ENCODE measurements at places on chromosomes 7 and 10. TPM values are rescaled to one million over a fixed set of nuclear protein-coding genes. Genes with fewer than 3 reads are reported as not detected.

GRCh38 chr10:133100706-133101415, 13.1 kb downstream of the ADGRA1 start:
- no peak overlapping the region for H3K4me3 ChIP-seq
- no peaks in the 10 kb centered on the region for H3K36me3 ChIP-seq
- H3K4me1 ChIP-seq, result no peaks in the 10 kb centered on the region
- peak; percentile 55 for DNase-seq
- H3K27me3 ChIP-seq, result peaks cover 16% of the 10 kb centered on the region

GRCh38 chr10:27388761-27389399, 115.2 kb upstream of the RAB18 start:
- H3K27me3 ChIP-seq, result no peaks in the 10 kb centered on the region
- no peak overlapping the region for H3K27ac ChIP-seq
- peak; percentile 60 for DNase-seq
- H3K4me1 ChIP-seq, result no peaks in the 10 kb centered on the region
- H3K4me3 ChIP-seq, result no peak overlapping the region

DNA sequence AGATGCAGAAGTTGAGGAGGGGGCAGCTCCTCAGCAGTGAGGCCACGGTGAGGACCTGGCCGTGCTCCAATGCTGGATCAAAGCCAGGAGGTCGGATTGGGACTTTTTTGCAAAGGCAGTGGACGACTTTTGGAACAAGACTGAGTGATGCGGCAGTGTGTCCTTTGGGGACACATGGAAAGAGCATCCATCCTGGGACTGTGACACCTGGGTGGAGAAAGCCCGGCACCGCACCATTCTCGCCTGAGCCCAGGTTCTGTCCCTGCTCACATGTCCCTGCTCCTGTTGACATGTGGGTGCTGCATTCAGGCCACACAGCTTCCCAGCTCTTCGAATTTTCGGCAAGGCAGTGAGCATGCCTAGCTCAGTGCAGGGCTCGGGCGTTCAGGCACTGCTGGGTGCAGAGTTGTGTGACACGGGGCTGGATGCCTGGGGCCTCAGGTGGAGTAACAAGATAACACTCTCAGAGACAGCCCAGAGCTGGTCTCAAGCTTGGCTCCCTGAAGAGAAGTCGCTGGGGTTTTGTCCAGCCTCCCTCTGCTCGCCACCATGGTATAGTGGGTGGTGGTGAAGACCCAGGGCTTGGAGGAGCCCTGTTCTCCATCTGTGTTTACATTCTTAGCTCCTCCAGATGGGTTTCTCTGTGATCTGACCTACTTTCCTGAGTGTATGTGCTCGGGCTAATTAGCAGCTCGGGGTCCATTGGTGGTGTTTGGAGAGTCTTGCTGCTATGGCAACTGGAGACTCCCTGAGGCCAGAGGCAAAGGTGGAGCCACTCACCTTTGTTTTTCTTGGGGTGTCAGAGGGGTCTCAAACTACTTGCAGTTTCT, 111.7 kb upstream of the BTBD16 start:
- peaks cover 26% of the 10 kb centered on the region for H3K4me1 ChIP-seq
- DNase-seq, result no peak
- no peaks in the 10 kb centered on the region for H3K36me3 ChIP-seq
- H3K27ac ChIP-seq, result no peak overlapping the region
- no peak overlapping the region for H3K4me3 ChIP-seq

Gene OR2A5
- total RNA-seq, result not detected

GRCh38 chr7:24297362-24297761, 13.4 kb downstream of the NPY start:
- H3K4me1 ChIP-seq, result no peaks in the 10 kb centered on the region
- H3K27me3 ChIP-seq, result no peaks in the 10 kb centered on the region
- H3K27ac ChIP-seq, result no peak overlapping the region
- DNase-seq, result no peak
- H3K36me3 ChIP-seq, result no peaks in the 10 kb centered on the region
- H3K4me3 ChIP-seq, result no peak overlapping the region

DNA sequence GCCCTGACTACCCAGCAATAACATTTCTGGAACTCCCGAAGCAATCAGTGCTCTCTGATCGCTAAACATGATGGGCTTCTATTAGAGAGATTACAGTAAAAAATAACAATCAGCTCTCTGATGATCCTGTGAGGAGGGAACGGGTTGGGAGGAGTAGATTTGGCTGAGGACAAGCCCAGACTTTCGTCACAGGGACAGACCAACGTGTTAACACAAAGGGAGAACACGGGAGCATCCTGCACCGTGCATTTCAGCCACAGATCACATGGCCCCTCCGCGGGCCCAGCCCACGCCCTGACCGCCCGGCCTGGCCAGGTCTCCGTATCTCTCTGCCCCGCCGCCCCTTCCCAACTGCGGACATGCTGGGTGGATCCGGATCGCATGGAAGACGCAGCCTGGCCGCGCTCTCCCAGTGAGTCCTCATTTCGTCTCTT, 95.0 kb upstream of the AGBL3 start:
- peaks cover 13% of the 10 kb centered on the region for H3K4me1 ChIP-seq
- H3K27me3 ChIP-seq, result no peaks in the 10 kb centered on the region
- peak overlapping the region; percentile 48 for H3K4me3 ChIP-seq

Gene SCART1
- total RNA-seq, result 5.6 TPM

DNA sequence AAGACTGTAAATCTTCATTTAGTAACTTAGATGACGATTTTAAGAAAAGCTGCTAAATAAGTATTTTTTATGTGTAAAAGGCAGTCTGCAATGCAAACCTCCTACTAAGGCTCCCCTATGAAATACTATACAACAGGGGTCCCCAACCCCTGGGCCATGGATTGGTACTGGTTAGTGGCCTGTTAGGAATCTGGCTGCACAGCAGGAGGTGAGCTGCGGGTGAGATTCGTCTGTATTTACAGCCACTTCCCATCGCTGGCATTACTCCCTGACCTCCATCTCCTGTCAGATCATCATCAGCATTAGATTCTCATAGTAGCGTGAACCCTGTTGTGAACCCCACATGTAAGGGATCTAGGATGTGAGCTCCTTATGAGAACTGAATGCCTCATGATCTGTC, 580.4 kb downstream of the MAGI2 start:
- no peaks in the 10 kb centered on the region for H3K4me1 ChIP-seq
- DNase-seq, result no peak
- no peak overlapping the region for H3K4me3 ChIP-seq
- no peak overlapping the region for H3K27ac ChIP-seq
- no peaks in the 10 kb centered on the region for H3K27me3 ChIP-seq

GRCh38 chr10:13348216-13349017, at the start of gene SEPHS1:
Gene SEPHS1 (minus strand): TSS chr10:13348293. CDS start chr10:13344950, 3,343 bp downstream.
- H3K27me3 ChIP-seq, result peaks cover 24% of the 10 kb centered on the region
- DNase-seq, result peak; percentile 85
- H3K4me3 ChIP-seq, result peak within 1 kb of the TSS; percentile 98
- no peaks in the 10 kb centered on the region for H3K36me3 ChIP-seq

DNA sequence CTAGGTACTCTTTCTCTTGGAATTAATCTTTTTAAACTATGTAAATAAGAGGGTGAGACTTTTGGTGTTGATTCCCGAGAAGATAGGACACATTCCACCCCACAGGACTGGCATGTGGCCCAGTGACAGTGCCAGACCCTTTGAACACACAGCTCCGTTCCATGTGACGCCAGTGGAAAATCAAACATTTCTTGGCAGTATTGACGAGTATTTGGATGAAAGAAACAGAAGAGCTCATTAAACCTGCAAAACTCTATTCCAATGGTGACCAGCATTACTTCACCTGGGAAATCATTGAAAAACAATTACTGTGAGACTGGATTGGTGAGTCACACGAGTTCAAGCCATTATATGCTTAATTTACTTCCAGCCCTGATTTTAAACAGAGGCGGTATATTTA, 25.8 kb downstream of the AKR1E2 start:
- DNase-seq, result no peak
- H3K4me1 ChIP-seq, result peaks cover 8% of the 10 kb centered on the region
- H3K4me3 ChIP-seq, result no peak overlapping the region
- no peaks in the 10 kb centered on the region for H3K27me3 ChIP-seq

- H3K4me1 ChIP-seq, result no peaks in the 10 kb centered on the region
- H3K27me3 ChIP-seq, result no peaks in the 10 kb centered on the region
- H3K4me3 ChIP-seq, result no peak overlapping the region
- DNase-seq, result no peak
- H3K36me3 ChIP-seq, result no peaks in the 10 kb centered on the region
- H3K27ac ChIP-seq, result no peak overlapping the region
Measured at GRCh38 chr10:1193561-1193960, 137.4 kb downstream of the WDR37 start.

GRCh38 chr10:54843085-54843646, 42.1 kb upstream of the PCDH15 start:
- no peak for DNase-seq
- H3K4me1 ChIP-seq, result no peaks in the 10 kb centered on the region
- no peak overlapping the region for H3K27ac ChIP-seq
- no peaks in the 10 kb centered on the region for H3K36me3 ChIP-seq
- no peaks in the 10 kb centered on the region for H3K27me3 ChIP-seq

Gene POLR2J2
- total RNA-seq, result 2.4 TPM

- peaks cover 2% of the 10 kb centered on the region for H3K27me3 ChIP-seq
- no peak overlapping the region for H3K4me3 ChIP-seq
- no peak overlapping the region for H3K27ac ChIP-seq
- no peaks in the 10 kb centered on the region for H3K36me3 ChIP-seq
- no peak for DNase-seq
- H3K4me1 ChIP-seq, result no peaks in the 10 kb centered on the region
Measured at GRCh38 chr10:79629955-79630327, 19.2 kb downstream of the SFTPA1 start.

DNA sequence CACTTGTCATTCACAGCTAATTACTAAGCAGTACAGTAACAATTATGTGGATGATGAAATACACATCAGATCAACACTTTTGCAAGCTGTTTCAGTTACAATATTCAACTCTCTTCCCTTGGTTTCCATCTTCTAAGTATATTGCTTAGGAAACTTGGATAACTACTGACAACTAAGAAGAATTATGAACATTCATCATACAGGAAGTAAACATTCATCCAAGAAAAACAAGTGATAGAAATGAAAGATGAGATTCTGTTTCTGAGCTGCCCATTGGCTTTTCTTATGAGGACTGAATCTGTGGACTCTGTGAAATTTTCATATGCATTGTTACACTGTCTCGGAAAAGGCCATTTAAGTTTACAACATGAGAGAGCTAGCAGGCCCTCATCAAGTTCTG, 240.2 kb downstream of the PRKG1 start:
- H3K36me3 ChIP-seq, result no peaks in the 10 kb centered on the region
- no peaks in the 10 kb centered on the region for H3K27me3 ChIP-seq
- H3K27ac ChIP-seq, result no peak overlapping the region
- no peak overlapping the region for H3K4me3 ChIP-seq
- no peak for DNase-seq

Gene PBLD
- 4.6 TPM for total RNA-seq

DNA sequence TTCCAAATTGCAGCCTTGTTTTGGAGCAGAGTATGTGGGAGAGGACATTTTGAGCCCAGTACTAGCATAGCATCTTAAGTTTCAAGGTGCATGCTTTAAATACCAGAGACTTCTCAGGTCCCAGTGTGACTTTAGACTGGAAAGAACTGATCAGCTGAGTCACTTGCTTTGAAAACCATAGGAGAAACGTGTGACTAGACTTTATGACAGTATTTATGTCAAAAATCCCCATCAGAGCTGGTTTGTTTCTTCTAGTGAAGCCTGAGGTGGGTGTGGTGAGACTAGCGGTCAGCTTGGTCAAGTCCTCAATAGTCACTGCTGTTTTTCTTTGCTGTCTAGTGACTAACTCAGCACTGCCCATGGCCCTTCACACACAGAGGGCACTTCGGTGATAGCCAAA, 724.2 kb downstream of the GATA3 start:
- DNase-seq, result no peak
- H3K4me3 ChIP-seq, result no peak overlapping the region
- H3K27ac ChIP-seq, result no peak overlapping the region
- no peaks in the 10 kb centered on the region for H3K27me3 ChIP-seq
- no peaks in the 10 kb centered on the region for H3K4me1 ChIP-seq

GRCh38 chr10:118965096-118965495, 64.4 kb upstream of the NANOS1 start:
- no peaks in the 10 kb centered on the region for H3K27me3 ChIP-seq
- H3K36me3 ChIP-seq, result no peaks in the 10 kb centered on the region
- H3K27ac ChIP-seq, result no peak overlapping the region
- H3K4me3 ChIP-seq, result no peak overlapping the region
- DNase-seq, result no peak
- H3K4me1 ChIP-seq, result no peaks in the 10 kb centered on the region

GRCh38 chr7:95534796-95535195, 49.1 kb downstream of the ASB4 start:
- H3K36me3 ChIP-seq, result no peaks in the 10 kb centered on the region
- no peak for DNase-seq
- H3K4me3 ChIP-seq, result no peak overlapping the region

- no peaks in the 10 kb centered on the region for H3K36me3 ChIP-seq
- no peak for DNase-seq
- H3K4me1 ChIP-seq, result no peaks in the 10 kb centered on the region
- H3K27ac ChIP-seq, result no peak overlapping the region
- H3K27me3 ChIP-seq, result no peaks in the 10 kb centered on the region
Measured at GRCh38 chr10:95567903-95568630, 6.9 kb upstream of the SORBS1 start.

Gene CXCL12
- 68.9 TPM for total RNA-seq

Gene NRCAM
- total RNA-seq, result 3.4 TPM

- H3K36me3 ChIP-seq, result no peaks in the 10 kb centered on the region
- H3K4me1 ChIP-seq, result no peaks in the 10 kb centered on the region
- peak; percentile 96 for DNase-seq
Measured at GRCh38 chr7:1412322-1413261, 46.7 kb downstream of the MICALL2 start.

- H3K36me3 ChIP-seq, result no peaks in the 10 kb centered on the region
- no peak overlapping the region for H3K4me3 ChIP-seq
- no peaks in the 10 kb centered on the region for H3K27me3 ChIP-seq
- no peak overlapping the region for H3K27ac ChIP-seq
- H3K4me1 ChIP-seq, result peaks cover 12% of the 10 kb centered on the region
Measured at GRCh38 chr7:116932566-116932965, 20.7 kb upstream of the ST7 start.

Gene C10orf67
- total RNA-seq, result 0.11 TPM

- no peak overlapping the region for H3K27ac ChIP-seq
- no peaks in the 10 kb centered on the region for H3K36me3 ChIP-seq
- H3K4me1 ChIP-seq, result no peaks in the 10 kb centered on the region
Measured at GRCh38 chr10:126930131-126930882, 25.1 kb downstream of the DOCK1 start.

Gene ZFAND4
- total RNA-seq, result 21.0 TPM

Gene ZNF503
- 110 TPM for total RNA-seq

- DNase-seq, result no peak
- H3K36me3 ChIP-seq, result no peaks in the 10 kb centered on the region
- H3K4me3 ChIP-seq, result no peak overlapping the region
- H3K4me1 ChIP-seq, result peaks cover 14% of the 10 kb centered on the region
- no peaks in the 10 kb centered on the region for H3K27me3 ChIP-seq
Measured at GRCh38 chr7:45365341-45365740, 207.8 kb downstream of the RAMP3 start.

Gene TMEM236
- under 0.01 TPM for total RNA-seq

DNA sequence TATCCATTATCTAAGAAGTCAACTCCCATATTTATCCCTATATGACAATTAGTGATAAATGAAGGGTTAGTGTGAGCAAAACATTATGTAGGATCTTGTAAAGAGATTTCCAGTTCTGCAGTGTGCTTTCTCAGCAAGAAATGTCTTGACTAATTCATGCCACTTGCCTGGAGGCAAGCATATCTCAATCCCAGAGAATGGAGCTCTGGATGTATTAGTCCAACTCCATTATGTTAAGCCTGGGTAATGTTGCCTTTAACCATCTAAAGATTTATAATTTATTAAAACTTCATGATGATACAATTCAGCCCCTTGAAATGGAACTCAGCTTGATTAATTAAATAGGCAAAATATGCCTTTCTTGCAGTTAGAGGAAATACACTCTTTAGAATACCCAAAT, 1079.9 kb upstream of the LRRTM3 start:
- DNase-seq, result no peak
- no peaks in the 10 kb centered on the region for H3K36me3 ChIP-seq
- H3K27me3 ChIP-seq, result no peaks in the 10 kb centered on the region
